ENCODE measurements at places on chromosomes 5 and 9.

- no peak for DNase-seq
Measured at GRCh38 chr9:114075602-114076001, 2.5 kb downstream of the AMBP start.

- peak; percentile 81 for DNase-seq
Measured at GRCh38 chr9:132744881-132745755, 74.9 kb downstream of the GTF3C4 start.

- no peak for DNase-seq
Measured at GRCh38 chr9:127197186-127197860, 67.3 kb upstream of the GARNL3 start.

GRCh38 chr9:108259917-108260675, 595.7 kb downstream of the ACTL7B start:
- no peak for DNase-seq

- DNase-seq: peak; percentile 55
Measured at GRCh38 chr5:135551593-135552447, 16.1 kb upstream of the NEUROG1 start.

DNA sequence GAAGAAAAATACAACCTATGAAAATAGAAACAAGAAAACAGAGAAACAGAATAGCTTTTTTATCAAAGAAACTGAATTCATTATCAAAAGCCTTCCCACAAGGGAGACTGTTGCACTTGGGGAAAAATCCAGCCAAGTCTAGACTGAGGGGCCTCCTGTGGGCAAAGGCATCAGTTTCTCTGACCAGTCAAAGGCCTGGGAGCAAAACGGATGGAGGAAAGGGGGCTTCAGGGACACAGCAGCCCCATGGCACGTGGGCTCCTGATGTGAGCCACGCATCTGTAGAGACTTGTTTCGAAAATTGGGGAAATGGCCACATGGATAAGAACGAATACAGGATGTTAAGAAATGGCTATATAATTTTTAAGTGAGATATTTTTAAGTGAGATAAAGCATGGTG, 21.1 kb downstream of the ZDHHC11B start:
- DNase-seq: peak; percentile 4

DNA sequence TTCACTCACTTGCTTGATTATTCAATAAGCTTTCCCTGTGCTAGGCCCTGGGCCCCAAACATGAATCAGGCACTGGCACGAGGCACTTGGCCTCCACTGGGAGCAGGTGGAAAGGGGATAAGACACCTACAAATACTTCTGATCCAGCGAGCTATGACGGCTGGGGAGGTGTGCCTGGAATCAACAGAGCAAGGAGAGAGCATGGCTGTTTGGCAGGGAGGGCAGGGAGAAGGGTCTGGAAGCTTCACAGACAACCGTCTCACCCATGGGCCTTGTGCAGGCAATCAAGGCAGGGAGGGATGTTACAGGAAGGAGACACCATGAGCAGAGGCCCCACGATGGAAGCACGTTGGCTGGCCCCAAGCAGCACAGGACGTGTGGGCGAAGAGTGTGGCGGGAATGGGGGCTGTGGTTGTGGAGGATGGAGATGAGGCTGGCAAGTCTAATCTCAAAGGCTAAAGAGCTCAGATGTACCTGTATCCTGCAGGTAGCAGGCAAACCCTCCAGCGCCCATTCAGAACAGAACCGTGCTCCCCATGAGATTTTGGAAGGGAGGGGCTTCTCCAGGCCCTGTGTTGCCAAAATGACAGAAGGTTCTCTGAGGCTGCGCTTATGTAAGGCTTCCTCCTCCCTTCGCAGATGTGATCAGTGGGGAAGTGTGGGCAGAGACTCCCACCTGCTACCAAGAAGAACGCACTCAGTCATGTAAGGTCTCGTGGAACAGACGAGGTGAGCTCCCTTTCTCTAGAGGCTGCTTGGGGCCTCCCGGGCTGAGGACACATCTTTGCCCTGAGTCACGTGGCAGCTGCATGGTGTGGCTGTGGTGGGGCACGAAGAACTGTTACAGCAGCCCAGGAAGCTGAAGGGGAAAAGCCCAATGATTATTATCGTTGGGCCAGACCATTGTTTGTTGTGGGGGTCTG, 189.7 kb downstream of the DAB2IP start:
- no peak for DNase-seq

DNA sequence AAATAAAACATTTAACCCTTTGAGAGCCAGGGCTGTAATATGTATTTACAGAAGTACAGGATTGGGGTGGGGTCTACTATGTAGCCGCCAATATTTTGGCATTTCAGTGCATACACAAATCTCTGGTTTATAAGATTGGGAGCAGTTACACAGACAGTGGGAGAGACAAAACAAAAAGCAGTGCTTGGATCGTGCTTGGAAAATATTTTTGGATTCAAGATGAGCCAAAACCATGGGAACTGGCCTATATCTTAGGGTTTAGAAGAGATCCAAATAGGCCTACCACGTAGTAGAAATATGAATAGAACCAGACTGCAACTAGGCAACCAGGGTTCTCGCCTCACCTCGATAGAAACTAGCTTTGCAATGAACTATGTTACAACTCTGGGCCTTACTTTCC, 169.6 kb downstream of the SLC12A2 start:
- no peak for DNase-seq

DNA sequence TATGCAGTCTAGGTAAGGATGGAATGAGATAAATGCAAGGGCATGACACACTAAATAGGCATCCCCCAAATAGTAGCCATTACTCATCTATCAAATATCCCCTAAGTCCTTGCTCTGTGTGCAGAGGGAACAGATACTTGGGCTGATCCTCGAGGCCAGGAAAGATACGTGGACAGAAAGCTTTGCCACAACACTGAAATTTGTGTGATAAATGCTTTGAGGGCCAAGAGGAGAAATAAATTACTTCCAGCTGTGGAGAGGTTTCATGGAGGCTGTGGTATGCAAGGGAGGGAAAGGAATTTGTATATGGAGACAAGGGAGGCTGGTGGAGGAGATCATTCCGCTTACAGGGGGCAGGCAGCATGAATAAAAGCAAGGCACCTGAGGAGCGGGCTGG, 18.5 kb downstream of the ATOX1 start:
- no peak for DNase-seq

DNA sequence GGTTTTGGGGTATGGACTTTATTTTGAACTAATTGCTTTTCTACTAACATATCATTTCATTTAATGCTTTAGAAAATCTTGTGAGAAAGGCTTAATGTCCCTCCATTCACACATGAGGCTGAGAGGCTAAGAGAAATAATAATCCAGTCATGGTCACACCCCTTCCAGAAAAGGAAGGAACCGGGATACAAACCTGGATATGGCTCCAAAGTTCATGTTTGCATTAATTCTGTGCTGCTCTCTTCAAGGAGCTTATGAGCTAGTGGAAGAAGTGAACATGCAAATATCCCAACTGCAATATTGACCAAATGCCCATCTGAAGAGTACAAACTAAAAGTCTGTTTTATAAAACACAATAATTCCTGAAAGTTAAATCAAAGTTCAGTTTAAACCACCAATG, 732.1 kb upstream of the RIOK2 start:
- DNase-seq: no peak

DNA sequence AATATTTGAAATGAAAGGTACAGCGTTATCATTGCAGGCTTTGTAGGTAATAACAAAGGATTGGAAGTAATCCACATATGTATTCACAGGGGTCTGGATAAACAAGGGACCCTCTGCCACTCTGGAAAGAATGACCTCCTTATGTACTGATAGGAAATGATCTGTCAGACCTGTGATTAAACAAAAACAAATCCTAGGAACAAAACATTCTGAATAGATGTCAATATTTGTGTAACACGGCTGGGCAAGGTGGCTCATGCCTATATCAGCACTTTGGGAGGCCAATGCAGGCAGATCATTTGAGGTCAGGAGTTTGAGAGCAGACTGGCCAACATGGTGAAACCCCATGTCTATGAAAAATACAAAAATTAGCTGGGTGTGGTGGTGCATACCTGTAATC, 42.3 kb downstream of the NSUN2 start:
- no peak for DNase-seq

All from HAP-1 (cell line).